T-helper 22 cell (primary cell): ENCODE measurements at places on chromosomes 6 and 20.

GRCh38 chr20:46814366-46815232, 80.0 kb upstream of the EYA2 start:
- no peak for DNase-seq

DNA sequence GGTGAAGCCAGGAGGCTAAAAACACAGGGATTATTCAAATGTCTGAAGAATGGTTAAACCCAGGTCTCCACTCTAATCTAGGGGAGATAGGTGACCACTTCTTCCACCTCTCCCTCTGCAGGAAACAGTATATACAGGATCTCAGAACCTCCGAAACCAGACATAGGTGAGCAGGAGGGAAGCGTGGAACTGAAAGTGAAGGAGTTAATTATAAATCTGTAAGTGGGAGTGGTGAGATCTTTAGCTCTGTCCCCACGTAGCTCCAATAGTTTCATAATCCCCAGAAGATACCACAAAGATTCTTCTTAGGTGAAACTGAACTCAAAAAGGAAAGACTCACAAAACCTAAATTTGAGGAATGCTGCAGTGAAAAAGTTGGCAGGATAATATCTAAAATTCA, 76.8 kb downstream of the THEMIS start:
- no peak for DNase-seq

DNA sequence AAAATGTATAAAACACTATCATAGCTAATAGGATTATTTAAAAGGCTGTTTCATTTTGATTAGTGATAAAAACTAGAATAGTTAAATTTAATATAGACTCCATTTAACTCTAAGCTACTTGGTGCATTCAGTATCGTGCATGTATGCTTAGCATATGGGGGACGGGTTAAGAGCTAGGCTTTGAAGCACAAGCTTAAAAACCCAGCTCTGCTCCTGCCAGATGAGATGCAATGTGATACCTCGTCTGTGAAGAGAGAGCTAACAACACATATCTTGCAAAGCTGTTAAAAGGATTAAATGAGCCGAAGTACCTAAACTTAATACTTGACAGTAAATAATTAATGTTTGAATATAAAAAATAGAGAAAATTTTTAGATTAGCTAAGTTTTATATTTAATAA, 42.2 kb downstream of the DTNBP1 start:
- no peak for DNase-seq

DNA sequence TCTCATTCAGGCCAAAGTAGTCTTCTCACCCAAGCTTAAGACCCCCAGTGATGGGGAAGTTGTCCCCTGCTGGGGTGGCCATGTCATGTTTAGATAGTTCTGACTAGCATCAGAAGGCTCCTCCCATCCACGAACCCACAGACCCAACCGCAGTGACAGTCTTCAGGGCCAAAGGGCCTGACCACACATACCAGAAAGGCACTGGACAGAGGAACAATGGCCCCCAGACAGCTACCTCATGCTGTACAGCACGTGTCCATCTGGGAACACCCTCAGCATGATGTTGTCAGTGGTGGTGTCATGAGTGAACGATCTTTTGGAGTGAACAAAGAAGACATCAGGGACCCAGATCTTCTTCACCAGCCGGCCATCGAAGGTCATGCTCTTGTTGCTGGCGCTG, 46.3 kb downstream of the GABRR2 start:
- no peak for DNase-seq

GRCh38 chr6:114040871-114041270, 69.9 kb upstream of the HDAC2 start:
- no peak for DNase-seq

GRCh38 chr20:44522841-44523240, 971 bp upstream of the SERINC3 start:
- no peak for DNase-seq

DNA sequence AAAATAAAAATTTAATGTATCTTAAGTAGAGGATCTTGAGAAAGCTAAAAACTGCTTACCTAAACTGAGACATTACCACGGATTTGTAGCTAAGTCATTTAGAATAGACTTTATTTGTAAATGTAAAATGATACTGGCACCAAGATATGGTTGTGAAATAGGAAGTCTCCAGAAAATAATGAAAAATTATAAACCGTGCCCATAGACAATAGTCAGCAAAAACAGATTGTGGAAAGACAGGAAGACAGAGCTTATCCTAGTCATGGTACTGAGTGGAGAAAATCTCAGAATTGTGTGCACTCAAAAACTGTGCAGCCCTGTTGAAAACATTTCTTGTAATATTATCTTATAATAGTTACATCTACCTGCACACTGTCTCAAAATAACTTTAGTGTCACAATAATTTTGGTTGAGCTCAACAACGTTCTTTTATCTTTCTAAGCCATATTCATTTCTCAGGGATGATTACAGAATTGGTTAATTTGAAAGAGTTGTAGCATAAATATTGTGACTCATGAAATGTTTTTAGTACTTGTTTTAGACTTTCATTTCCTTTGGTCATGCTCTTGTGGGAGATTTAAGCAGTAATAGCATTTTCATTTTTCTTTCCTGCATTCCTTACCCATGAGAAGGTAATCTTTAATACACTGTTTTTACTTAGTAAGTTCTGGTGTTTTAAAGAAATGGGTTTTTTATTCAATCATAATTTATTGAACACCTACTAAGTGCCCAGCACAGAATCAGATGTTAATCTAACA, 174.5 kb downstream of the SOX4 start:
- no peak for DNase-seq

- no peak for DNase-seq
These were observed 30.8 kb upstream of the MPC1 start for GRCh38 chr6:166413491-166413951.

GRCh38 chr6:4055420-4056041, 23.4 kb downstream of the FAM217A start:
- no peak for DNase-seq

- no peak for DNase-seq
These were observed 79.1 kb downstream of the RIMS1 start for GRCh38 chr6:71965404-71965803.

- DNase-seq: no peak
These were observed 202.3 kb downstream of the TSHZ2 start for GRCh38 chr20:53174454-53174853.

GRCh38 chr6:71203206-71203605, 85.4 kb upstream of the OGFRL1 start:
- no peak for DNase-seq

DNA sequence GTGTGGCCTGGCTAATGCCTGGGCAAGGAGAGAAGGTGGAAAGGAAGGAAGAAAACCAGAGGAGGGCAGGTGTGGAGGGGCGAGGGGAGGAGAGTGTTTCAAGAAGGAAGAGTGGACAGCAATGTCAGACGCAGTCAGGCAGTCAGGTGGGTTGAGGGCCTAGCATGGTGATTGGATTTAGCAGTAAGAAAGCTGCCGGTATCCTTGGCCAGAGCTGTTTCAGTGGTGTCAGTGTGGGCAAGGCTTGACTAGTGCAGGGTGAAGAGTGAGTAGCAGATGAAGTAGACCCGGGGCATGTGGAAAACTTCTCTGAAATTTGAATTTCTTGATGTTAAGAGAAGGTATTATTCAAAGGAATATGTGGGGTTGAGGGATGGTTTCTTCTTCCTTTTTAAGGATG, 27.0 kb downstream of the SNX9 start:
- DNase-seq: no peak
